ENCODE measurements at places on chromosomes 6 and 20.

- DNase-seq = no peak
These were observed 17.8 kb downstream of the RARS2 start for GRCh38 chr6:87572021-87572420.

DNA sequence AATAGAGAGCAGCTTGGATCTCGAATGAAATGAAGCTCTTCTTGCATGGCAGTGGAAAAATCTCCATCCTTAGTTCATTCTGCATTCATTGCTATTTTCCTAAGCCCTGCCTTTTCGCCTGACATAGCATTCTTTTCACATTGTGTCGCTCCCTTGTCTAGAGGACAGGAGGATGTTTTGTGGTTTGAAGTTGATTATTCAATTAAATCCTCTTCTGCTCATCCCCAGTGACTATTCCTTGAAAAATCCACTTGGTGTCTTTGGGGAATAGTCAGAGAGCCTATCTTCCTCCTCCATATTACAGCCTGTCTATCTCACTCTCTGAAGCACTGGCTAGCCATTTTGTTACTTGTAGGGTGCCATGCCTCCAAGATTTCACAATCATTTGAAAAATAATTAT lies 161.2 kb downstream of the KLHL32 start:
- DNase-seq = no peak

- DNase-seq = no peak
These were observed 67.7 kb downstream of the SYNJ2 start for GRCh38 chr6:158049055-158050028.

GRCh38 chr20:35942243-35942642 lies 12.1 kb downstream of the SCAND1 start:
- DNase-seq = peak; percentile 84

GRCh38 chr6:92763274-92763584 lies 656.1 kb downstream of the EPHA7 start:
- DNase-seq = no peak

GRCh38 chr20:7113577-7114466 lies 346.3 kb downstream of the BMP2 start:
- peak; percentile 83 for DNase-seq

- DNase-seq = no peak
These were observed 15.8 kb upstream of the MAP7 start for GRCh38 chr6:136566007-136566487.

GRCh38 chr6:48550603-48551002 lies 439.6 kb upstream of the PTCHD4 start:
- no peak for DNase-seq

DNA sequence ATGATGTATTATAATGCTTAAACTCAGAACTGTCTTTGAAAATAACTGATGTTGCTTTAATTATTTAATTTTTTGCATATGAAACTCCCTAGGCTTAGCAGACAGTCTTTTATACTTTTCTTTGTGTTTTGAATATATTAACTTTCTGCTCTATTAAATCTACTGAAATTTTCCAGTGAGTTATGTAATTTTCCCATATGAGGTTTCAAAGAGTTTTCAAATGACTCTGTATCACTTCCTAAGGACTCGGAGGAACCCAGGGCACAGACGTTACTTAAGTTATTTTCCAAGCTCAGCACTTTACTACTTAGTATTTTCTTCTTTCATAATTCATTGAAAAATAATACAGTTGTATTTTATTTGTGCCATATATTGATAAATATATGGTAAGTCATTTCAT lies 122.6 kb downstream of the HS3ST5 start:
- no peak for DNase-seq

DNA sequence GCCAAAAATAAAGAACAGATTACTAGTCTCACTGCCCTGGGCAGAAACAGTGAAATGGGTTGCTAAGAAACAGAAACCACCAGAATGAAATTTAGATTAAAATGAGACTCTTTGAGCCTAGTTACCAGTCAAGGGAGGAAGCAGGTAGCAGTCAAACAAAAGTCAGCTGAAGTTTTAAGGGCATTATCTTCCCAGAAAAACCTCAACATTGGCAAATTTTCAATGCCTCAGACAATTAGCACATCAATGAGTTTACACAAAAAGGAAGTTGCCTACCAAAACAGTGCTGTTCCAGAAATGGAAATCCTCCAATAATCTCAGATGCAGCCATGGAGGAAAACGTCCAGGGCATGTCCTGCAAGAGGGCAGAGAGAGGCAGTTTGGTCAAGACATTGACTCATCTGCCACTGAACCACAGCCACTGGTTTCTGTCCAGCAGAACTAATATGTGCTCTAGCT lies 399.7 kb upstream of the ADGRB3 start:
- no peak for DNase-seq

DNA sequence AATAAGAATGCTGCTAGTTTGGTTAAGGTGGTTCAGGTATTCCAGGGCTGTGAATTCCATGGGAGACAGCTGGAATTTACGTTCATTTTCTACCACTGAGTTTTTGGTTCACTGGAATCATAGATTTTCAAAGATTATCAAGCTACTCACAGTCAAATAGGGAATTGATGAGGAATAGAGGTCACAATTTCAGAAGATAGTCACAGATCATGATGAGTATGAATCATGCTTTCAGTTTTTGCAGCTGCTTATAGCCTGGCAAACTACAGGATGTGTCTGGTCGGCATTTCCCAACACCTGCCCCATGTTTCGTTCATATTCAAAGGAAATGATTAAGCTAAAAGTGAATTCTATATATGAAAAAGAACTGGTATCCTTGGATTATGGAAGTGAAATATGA lies 58.7 kb downstream of the BCKDHB start:
- DNase-seq = no peak

DNA sequence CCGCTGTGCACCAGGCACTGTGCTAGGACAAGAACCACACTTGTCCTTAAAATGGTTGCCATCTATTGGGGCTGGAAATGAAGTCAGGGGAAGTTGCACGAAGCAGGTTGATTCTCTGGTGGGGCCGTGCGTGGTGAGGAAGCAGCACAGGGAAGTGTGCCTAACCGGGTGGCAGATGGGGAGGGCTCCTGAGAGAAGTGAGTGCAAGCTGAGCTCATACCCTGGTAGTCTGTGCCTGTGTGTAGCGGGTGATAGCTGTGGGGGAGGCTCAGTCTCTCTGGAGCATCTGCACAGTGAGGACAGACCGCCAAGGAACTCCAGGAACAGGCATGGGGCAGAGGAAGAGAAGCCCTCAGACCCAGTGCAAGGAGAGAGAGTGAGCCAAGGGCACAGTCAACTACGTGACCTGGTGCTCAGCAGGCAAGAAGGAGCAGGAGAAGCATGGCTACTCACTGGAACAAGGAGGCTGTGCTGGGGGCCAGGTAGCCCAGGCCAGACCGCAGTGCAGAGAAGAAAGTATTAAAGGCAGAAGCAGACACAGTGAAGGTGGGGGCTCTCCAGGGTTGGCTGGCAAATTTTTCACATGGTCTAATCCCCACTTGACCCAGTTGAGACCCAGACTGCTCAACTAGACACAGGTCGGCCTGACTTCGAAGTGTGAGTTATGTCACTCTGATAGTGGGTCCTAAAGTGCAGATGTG lies 155.0 kb downstream of the CDH26 start:
- DNase-seq = no peak

GRCh38 chr6:135358251-135358821 lies 139.2 kb downstream of the AHI1 start:
- no peak for DNase-seq
